ENCODE measurements at places on chromosomes 1 and 21. TPM values are rescaled to one million over a fixed set of nuclear protein-coding genes. Genes with fewer than 3 reads are reported as not detected.

The CD244 gene
- not detected for total RNA-seq

The CD1B gene
- total RNA-seq, result not detected

The BLACAT1 gene
- total RNA-seq, result not detected

The PRRC2C gene
- 30.9 TPM for total RNA-seq

The SAMD11 gene
- 40.9 TPM for total RNA-seq
